Stimulated activated CD8-positive, alpha-beta memory T cell treated with anti-CD3 and anti-CD28 coated beads, Interleukin-15, amount 100 ng/mL, for 48 hours (primary cell): ENCODE measurements at places on chromosomes 12 and 14.

DNA sequence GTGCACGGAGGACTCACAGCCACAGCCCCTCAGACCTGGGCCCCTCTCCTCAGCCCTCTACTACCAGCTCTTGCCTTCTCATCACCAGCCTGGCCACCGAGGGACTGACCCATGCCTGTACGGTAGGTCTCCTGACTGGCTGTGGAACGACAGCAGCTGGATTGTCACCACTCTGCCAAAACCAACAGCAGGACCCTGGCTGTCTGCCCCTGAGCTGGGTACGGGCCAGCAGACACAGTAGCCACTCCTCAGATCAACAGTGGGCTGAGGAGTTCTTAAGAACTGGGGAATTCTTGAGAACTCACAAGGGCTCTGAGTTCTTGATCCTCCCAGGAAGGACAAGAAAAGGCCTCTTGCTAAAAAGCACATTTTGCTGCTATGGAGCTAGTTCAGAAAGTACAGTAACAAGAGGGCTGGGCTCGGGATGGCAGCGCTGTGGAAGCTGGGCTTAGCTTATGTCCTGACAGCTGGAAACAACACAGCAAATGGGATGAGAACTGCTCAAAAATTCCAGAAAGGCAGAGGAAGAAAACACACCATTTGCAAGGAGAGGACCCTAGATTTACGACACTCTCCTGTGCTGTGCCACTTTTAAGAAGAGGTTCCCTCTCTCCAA is 176.4 kb downstream of the ANO2 start:
- no peak for DNase-seq

DNA sequence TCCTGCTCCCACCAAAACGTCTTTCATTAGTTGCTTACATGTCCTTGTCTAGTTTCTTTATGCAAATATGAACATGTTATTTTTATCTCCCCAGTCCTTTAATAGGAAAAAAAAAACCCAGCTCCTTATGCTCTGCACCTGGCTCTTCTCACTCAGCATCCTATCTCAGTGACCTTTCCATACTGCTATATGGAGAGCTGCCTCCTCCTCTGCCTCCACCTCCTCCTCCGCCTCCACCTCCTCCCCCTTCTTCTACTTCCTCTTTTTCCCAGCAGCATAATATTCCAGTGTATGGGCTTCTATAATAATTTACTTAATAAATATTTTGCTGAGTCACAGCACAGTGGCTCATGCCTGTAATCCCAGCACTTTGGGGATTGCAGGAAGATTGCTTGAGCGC is 31.5 kb downstream of the ABCB9 start:
- no peak for DNase-seq

GRCh38 chr12:44405297-44405696 is 470.8 kb downstream of the NELL2 start:
- no peak for DNase-seq

DNA sequence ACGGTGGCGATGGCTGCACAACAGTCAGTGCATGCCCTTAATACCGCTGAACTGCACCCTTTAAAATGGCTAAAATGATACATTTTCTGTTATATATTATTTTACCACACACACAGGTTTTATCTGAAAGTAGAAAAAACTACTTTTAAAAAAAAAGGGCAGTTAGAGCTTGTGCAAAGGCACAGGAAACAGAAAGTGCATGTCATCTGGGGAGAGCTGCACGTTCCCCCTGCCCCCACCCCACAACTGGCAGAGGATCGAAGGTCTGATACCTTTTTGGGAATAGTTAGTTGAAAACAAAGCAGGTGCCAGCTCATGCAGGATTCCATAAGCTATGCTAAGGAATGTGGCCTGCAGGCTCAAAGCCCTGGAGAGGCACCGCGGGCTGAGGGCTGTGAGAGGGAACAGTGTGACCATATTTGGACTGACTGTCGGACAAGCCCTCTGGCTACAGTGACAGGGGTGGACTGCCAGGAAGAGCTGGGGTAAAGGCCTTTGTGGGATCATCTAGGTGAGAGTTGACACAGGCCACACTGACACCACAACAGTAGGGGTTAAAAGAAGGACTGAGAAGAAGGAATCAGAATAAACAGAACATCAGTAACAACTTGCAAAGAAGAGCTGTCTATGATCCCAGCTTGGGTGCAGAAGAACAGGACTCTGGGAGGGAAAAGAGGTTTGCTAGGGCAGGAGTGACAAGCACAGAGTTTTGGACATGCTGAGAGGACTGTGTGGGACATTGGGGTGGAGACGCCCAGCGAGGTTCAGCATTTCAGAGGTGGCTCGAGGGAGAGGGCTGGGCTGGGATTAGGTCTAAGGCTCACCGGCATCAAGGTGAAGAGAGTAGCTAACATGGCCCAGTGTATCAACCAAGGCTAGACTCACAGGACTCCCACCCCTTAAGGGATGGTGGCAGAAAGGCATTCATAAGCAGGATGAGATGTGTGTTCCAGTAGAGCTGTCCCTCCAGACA is 54.6 kb downstream of the ACTN1 start:
- no peak for DNase-seq

GRCh38 chr14:69937367-69938081 is 58.3 kb downstream of the SMOC1 start:
- DNase-seq, result no peak

DNA sequence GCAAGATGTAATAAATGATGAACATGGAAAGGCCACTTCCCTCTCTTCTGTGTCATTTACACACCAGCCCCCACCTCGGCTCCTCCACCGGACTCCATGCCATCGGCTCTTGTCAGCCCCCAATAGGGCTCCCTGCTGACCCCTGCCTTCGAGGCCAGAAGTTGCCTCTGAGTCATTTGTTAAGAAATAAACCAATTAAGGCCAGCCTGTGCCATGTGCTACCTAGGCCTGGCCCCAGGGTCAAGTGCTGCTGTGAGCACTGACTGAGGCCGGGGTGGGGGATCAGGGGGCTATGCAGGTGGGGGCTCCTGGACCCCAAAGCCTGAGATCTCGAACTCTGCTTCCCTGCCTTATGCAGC is 53.2 kb downstream of the TESC start:
- DNase-seq, result no peak

DNA sequence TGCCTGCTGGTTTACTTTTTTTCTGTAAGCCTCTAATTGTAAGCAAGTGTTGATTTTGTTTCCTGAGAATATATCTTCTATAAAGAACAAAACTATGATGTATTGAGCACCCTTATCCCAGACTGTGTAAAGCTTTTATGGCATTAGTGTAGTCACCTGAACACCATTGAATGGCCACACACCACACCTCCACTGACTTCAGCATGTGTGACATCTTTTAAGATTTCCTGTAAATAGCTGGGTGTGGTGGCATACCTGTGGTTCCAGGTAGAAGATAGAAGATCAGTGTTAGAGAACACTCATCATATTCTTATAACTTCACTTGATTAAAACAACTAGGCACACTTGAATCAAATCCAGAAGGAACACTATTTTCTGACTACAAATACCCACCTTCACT is 51.3 kb downstream of the WBP11 start:
- DNase-seq, result no peak
